ENCODE measurements at places on chromosomes 3 and 15.
A peak's percentile ranks its signal among the peaks of the same experiment; 100 is the strongest.

DNA sequence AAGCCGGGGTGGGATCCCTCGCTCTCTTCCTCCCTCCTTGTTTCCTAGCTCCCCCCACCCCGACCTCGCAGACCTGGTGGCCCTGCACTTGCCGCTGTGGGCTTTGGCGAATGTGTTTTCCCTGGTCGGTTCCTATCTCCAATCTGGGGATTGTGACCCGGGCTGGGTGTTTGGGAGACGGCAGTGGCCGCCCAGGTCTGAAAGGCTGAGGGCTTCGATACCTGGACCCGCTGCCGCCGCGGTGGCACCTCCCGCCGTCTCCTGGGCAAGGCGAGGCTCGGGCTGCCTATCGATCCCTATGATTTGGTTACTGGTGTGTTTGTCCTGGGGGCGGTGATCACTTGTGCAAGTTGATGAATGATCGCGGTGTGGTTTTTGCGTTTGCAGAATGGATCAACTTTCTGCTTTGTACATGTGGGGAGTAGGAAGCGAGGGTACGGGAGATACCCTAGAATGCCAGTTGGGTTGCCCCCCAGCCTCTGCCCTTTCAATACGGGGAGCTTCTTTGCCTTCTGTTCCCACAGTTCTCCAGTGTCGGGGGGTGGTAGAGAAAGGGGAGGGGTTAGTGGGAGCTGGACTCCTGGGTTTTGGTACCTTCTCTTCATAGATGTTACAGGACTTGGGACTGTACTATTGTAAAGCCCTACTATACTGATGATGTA lies 3.0 kb downstream of the BBX start:
- no peak for DNase-seq

GRCh38 chr15:56496635-56497034 lies 31.7 kb upstream of the MNS1 start:
- DNase-seq: peak; percentile 39

DNA sequence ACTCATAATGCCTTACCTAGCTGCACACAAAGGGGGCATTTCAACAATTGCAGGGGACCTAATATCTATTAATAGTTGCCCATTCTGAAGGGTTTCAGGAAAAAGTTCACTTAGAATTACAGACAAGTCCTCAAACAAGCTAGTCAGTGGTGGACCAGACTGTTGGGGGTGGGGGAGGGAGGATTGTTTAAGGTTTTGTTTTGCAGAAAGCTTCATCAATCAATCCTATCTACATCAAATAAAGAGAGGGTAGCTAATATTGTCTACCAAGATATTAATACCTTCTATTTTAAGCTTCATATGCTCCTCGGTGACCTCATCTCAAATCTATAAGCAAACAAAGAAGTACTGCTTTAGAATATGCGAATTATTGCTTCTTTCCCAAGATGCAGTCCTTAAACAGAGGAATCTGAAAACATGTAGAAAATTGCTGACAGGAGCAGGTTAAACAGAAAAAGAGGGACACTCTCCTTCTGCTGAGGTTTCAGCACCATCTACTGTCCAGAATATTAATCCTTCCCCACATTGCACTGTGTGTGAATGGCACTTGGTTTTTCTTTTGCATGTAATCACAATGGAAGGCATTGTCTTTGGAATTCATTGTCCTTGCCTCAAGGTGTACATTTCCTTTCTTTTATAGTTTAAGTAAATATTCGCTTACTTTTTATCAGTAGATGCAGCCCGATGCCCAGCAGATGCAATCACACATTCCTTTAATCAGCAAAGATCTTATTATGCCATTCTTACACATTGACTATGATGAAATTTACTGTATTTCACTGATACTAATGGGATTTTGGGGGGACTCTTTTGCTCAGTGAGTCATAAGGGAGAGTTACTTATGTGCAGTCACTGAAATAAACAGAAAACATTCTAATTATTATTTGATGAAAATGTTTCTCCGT lies 94.7 kb downstream of the IL5RA start:
- DNase-seq: no peak

DNA sequence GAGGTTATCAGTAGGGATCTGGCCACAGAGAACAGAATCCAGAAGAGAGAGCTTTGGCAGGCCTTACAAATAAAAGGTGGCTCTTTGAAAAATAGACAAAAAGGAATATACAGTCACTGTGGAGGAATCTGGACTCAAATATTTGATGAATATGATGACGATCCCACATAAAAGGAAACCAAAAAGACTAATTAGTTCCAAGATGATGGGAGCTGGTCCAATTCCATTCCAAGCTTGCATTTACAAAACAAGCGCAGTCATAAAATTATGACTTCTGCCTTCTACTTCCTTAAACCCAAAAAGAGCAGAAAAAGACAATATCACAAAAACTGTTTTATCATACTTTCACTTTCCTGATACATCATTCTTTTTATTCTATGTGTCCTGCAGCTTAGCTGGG lies 285.8 kb downstream of the DIPK2A start:
- no peak for DNase-seq

- no peak for DNase-seq
These were observed 214.1 kb upstream of the CNTN6 start for GRCh38 chr3:878746-879145.

DNA sequence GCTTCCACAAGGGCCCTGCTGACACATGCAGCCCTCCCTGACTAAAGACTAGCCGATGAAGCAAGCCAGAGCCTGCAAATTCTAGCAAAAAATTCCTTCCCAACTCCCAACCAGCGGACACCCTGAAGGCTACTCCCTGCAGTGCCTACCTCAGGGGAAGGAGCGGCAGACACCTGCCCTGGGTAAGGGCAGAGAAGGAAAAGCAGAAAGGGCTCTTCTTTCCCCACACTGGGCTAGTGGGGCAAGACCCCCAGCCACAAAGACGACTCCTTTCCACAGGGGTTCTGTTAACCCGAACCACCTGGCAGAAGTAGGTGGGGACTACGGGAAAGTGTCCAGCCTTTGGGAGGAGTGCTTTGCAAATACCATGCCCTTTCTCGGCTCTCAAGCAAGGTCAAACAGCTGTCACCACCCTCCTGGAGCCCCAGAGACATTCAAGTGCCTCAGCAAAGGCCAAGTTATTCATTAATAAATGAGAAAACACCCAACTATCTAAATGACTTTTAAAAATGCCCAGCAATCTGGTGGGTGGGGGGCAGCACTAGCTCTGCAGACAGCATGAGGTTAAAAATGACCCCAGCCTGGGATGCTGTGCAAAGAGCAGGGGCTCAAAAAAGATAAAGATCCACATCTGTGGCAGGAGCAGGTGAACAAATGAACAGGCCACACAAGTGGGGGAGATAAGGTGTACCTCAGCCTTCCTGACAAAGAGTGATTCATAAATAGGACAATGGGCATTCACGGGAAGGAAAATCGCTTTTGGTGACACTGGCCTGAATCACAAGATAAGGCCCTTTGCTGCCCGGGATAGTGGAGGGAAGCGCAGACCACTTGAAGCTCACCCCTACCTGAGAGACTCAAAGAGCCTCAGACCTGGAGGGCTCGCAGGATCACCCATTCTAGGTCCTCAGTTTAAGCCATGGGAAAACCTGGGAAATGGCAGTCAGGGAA lies 33.0 kb downstream of the CCDC12 start:
- no peak for DNase-seq

DNA sequence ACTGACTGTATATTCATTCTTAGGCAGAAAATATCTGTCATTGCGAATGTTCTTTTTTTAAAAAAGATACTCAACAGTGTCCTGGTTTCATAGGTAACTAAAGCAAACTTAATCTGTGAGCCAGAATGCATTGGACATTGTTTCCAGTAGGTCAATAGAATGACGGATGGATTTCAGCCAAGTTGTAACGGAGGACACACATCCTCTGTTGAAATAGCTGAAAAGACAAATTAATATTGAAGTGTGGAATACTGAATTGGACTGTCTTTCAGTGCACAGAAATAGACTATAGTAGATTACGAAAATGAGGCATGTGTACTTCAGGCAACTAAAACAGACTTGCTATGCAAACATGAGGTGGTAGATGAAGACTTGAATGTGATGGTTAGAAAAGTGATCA lies 461.6 kb downstream of the WDR72 start:
- no peak for DNase-seq

DNA sequence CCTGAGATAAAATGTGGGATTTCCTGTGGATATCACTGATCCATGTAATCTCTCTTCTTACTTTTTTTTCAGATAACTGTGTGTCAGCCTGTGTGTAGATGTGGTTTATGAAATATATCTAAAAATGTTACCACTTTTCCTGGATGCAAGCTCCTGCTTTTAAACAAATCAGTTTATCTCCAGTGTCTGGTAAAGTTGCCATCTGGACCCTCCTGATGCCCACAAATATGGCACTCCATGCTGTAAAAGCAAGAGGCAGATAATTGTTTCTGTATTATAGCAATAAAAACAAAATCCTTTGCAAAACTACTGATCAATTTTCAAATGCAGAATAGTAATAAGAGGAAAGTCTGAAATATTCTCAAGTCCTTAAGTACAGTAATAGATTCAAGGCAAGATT lies 7.6 kb upstream of the DCLK3 start:
- DNase-seq: no peak

DNA sequence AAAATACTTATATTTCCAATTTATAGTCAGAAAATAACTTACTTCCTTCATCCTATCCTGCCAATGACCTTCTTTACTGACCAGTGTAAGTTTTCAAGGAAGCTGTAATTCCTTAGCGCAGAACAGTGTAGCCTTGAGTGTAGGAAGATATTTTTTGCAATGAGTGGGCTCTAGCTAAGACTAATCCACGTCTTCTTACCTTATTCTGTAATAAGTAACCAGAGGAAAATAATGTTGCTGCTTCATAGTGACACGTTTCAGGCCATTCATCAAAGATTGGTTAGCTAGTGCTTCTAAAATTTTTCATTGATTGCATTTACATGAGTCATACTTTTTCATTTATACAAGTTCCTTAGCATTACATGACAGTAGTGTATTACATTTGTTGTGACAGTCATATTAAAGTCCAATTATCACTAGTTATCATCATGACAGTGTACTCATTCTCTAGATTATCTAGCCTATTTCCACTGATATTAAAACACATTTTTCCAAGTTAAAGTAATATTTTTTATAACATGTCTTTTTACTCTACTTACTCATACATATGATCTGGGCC lies 403.8 kb upstream of the EPHA3 start:
- no peak for DNase-seq

- DNase-seq: no peak
These were observed 87.5 kb downstream of the RPL39L start for GRCh38 chr3:187051724-187052366.

GRCh38 chr3:73603762-73604171 lies 21.0 kb downstream of the PDZRN3 start:
- no peak for DNase-seq

GRCh38 chr3:80055306-80055705 lies 287.5 kb upstream of the ROBO1 start:
- no peak for DNase-seq

- DNase-seq: no peak
These were observed 29.9 kb downstream of the SLC49A4 start for GRCh38 chr3:122824465-122825381.

DNA sequence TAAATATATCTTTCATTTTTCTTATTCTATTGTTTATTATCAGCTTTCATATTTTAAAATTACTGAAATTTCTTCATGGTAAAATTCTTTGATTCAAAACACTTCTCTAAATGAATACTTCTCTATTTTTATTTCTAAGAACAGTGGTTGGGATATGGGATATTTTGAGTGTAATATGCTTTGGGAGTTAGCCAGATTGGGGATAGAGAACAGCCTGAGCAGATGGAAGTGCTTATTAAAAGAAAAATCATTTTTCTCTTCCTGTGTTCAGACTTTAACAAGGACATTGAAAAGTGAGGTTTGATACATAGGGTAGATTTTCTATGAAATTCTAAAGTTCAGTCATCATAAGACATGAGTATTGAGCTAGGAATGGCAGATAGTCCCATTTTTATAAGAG lies 84.8 kb downstream of the COL6A5 start:
- DNase-seq: no peak

GRCh38 chr3:160950542-160950941 lies 154.6 kb downstream of the B3GALNT1 start:
- no peak for DNase-seq

GRCh38 chr3:117528688-117529087 lies 819.1 kb downstream of the TUSC7 start:
- no peak for DNase-seq

DNA sequence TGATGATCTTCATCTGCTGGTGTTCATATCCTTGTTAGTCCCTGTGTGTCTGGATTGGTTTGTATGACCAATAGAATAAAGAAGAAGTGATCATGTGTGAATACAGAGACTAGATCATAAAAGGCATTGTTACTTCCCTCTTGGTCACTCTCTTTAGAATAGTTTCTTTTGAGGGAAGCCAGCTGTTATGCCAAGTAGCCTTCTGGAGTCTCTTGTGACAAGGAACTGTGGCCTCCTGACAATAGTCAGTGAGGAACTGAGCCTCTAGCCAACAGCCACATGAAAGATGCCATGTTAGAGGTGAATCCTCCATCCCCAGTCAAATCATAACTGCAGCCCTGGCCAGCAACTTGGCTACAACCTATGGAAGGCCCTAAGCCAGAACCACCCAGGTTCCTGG lies 63.0 kb upstream of the SMAD3 start:
- DNase-seq: no peak

GRCh38 chr15:91192285-91192684 lies 92.2 kb downstream of the SV2B start:
- DNase-seq: no peak

DNA sequence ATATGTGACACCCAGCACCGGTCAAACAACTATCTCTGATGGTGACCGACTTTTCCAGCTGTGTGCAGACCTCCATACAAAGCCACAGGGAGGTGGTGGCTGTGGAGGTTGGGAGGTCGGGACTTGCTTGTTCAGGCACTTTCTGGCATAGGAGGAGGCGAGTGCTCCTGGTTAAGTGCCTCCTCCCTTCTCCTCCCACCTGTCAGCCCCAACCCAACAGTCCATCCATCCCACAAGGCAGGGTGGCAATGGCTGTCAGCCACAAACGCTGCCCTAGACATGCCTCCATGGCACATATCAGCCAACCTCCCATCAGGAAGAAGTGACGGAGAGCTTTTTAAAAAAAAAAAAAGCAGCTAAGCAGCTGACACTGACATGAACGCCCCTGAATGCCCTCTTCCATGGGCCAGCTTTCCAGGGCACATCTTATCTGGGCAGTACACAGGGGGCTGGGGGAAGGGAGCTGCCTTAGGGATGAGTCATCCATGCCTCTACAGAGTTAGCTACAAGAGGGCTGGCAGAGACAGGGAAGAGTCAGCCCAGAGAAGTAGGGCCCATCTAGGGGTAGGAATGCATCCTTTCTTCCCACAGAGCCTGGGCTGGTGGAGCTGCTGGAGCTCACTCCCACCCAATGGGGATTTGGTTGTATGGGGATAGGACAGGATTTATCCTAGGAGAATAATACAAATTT lies 41.2 kb downstream of the CCDC12 start:
- DNase-seq: no peak

GRCh38 chr15:40344631-40345120 lies 3.9 kb upstream of the CCDC9B start:
- DNase-seq: peak; percentile 76

DNA sequence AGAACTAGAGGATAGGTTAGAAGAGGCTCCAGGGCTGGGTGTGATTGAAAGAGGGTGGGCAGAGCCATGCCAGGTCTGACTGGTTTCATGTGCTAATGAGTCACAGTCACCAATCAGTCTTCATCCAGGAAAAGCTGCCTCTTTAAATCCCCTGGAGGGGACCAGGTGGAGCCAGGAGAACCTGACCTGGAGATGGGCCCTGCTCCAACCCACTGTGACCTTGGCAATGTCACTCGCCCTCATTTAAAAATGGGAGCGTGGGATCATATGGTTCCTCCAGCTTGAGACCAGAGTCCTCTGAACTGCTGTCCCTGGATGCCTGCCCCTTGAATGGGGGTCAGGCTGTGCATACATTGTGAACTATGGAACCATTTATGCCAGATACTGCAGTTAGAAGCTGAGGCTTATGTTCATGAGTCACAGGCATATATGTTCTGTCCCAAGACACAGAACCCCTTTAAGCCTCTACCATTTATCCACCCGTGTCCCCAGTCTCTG lies 23.0 kb downstream of the HES1 start:
- no peak for DNase-seq

All from HL-60 (cell line).